Parietal lobe (tissue), 2 donors: ENCODE measurements at places on chromosomes 1 and 21. TPM values are rescaled to one million over a fixed set of nuclear protein-coding genes. Genes with fewer than 3 reads are reported as not detected.

Gene SPSB1
- total RNA-seq = 3.1 TPM

Gene HSD11B1
- total RNA-seq = not detected

Gene NTNG1
- 14.4 TPM for total RNA-seq

Gene NCDN
- total RNA-seq = 79.5 TPM

Gene DIO1
- not detected for total RNA-seq
